ENCODE measurements at places on chromosomes 1 and 21. TPM values are rescaled to one million over a fixed set of nuclear protein-coding genes. Genes with fewer than 3 reads are reported as not detected.

DNA sequence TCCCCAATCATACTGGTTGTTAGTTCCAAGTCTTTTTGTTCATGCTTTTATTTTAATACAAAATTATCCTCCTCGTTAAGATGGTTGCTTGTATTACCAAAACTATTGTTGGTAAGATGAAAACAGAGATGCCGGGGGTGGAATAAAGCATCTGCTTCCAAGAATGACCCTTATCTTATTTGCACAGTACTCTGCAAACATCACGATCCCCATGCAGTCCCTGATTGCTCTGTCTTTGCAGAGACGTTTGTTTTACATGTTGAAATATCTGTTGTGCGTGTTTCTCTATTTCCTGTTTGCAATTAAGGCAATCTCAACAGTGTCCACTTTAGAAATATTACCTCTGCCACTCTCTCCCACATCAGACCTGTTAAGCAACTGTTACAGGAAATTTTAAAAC, 141.3 kb upstream of the NCAM2 start:
- H3K27ac ChIP-seq, result no peak overlapping the region
- H3K36me3 ChIP-seq, result no peaks in the 10 kb centered on the region
- no peaks in the 10 kb centered on the region for H3K27me3 ChIP-seq
- no peak overlapping the region for H3K4me3 ChIP-seq
- no peak for DNase-seq
- no peaks in the 10 kb centered on the region for H3K4me1 ChIP-seq

DNA sequence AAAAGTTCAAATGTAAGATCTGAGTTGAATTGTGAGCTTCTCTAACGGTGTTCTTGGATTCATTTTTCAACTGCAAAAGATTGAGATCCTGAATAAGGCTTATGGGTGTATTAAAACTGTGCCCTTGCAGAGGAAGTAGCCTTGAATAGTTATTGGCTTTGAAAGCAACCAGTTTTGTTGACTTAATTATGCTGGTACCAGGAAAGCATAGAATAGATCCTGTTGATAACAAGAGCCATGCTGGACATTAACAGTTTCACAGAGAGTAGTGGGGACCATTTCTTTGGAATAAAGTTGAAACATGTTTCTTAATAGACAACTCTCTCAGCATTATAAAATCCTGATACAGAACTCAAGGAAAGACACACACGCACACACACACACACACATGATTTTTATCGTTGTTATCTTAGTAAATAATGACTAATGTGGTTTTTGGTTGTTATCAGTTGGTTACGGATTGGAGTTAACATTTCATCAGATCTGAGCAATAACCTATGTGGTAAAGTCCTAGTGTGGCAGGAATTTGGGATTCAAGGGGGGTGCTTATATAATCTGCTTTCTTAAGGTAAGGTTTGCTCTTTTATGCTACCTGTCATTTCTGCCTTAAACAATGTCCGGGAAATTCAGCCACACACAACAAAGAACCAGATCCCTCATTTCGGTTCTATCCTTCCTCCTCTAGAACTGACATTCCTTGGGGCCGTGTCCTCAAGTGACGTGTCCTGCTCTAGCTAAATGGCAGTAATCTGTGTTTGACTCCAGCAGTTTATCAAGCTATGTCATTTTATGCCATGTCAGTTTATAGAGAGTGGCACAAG, 330.9 kb downstream of the CHRM3 start:
- no peaks in the 10 kb centered on the region for H3K27me3 ChIP-seq
- no peak overlapping the region for H3K4me3 ChIP-seq

DNA sequence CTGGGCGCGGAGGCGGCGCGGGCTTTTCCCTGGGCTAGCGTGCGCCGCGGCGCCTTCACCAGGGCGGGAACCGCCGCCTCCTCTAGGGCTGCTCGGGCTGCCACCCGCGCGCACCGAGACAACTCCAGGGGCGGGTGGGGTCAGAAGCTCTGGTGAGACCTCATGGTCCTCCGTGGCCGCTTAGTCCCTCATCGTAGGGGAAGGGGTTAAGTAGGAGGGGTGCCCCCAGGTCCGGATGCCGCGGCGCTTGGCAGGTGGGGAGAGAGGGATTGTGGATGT, 559 bp downstream of the SERTAD4 start:
- H3K4me3 ChIP-seq, result no peak overlapping the region
- H3K27me3 ChIP-seq, result peaks cover 56% of the 10 kb centered on the region
- H3K36me3 ChIP-seq, result no peaks in the 10 kb centered on the region
- no peak overlapping the region for H3K27ac ChIP-seq
- peaks cover 1% of the 10 kb centered on the region for H3K4me1 ChIP-seq

GRCh38 chr1:83561346-83561745, 437.6 kb downstream of the TTLL7 start:
- no peak overlapping the region for H3K4me3 ChIP-seq
- H3K27me3 ChIP-seq, result no peaks in the 10 kb centered on the region
- no peak for DNase-seq
- H3K36me3 ChIP-seq, result no peaks in the 10 kb centered on the region

GRCh38 chr1:171983584-171983983, 142.3 kb downstream of the DNM3 start:
- DNase-seq, result no peak
- no peaks in the 10 kb centered on the region for H3K27me3 ChIP-seq
- no peak overlapping the region for H3K4me3 ChIP-seq
- no peaks in the 10 kb centered on the region for H3K36me3 ChIP-seq
- H3K27ac ChIP-seq, result no peak overlapping the region

GRCh38 chr1:244751271-244751895, 84.1 kb upstream of the COX20 start:
- no peaks in the 10 kb centered on the region for H3K27me3 ChIP-seq
- no peak for DNase-seq
- no peaks in the 10 kb centered on the region for H3K4me1 ChIP-seq

DNA sequence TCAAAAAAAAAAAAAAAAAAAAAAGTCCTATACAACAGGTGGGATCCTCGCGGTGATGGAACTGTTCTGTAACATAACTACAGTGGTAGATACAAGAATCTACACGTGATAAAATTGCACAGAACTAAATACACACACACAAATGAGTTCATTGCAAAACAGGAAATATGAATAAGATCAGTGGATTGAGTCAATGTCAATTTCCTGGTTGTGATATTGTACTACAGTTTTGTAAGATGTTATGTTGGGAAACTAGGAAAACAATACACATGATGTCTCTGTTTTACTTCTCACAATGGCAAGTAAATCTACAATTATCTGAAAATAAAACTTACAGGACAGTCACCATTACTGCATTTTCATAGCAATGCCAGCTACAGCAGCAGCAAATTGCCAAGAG, 59.8 kb downstream of the ITGB3BP start:
- no peak overlapping the region for H3K27ac ChIP-seq
- H3K4me1 ChIP-seq, result no peaks in the 10 kb centered on the region
- no peak overlapping the region for H3K4me3 ChIP-seq
- H3K36me3 ChIP-seq, result peaks cover 16% of the 10 kb centered on the region
- no peaks in the 10 kb centered on the region for H3K27me3 ChIP-seq
- DNase-seq, result no peak

GRCh38 chr1:196115646-196116045, 492.6 kb downstream of the KCNT2 start:
- no peaks in the 10 kb centered on the region for H3K36me3 ChIP-seq
- no peak overlapping the region for H3K27ac ChIP-seq
- peaks cover 5% of the 10 kb centered on the region for H3K27me3 ChIP-seq

- H3K4me1 ChIP-seq, result peaks cover 12% of the 10 kb centered on the region
- H3K36me3 ChIP-seq, result no peaks in the 10 kb centered on the region
- H3K4me3 ChIP-seq, result no peak overlapping the region
- H3K27ac ChIP-seq, result no peak overlapping the region
- H3K27me3 ChIP-seq, result no peaks in the 10 kb centered on the region
These were observed 100.4 kb downstream of the MRPL39 start for GRCh38 chr21:25506887-25507286.

The CDA gene
- total RNA-seq, result not detected

The S100A2 gene
- total RNA-seq, result not detected

The OR2L3 gene
- total RNA-seq, result 0.27 TPM

The NECTIN4 gene
- not detected for total RNA-seq

The HSF2BP gene
- 0.66 TPM for total RNA-seq

The C1orf87 gene
- not detected for total RNA-seq

The TMEM81 gene
- 5.7 TPM for total RNA-seq

The DNAI4 gene
- 9.1 TPM for total RNA-seq

The FAM72B gene
- total RNA-seq, result not detected

The REN gene
- total RNA-seq, result not detected
